CD4-positive, CD25-positive, alpha-beta regulatory T cell (primary cell): ENCODE measurements at places on chromosomes 6 and 20.

GRCh38 chr6:35018746-35019145, 122.4 kb downstream of the TCP11 start:
- no peak for DNase-seq

- no peak for DNase-seq
Observed at GRCh38 chr20:20839771-20840170, 127.3 kb upstream of the RALGAPA2 start.

DNA sequence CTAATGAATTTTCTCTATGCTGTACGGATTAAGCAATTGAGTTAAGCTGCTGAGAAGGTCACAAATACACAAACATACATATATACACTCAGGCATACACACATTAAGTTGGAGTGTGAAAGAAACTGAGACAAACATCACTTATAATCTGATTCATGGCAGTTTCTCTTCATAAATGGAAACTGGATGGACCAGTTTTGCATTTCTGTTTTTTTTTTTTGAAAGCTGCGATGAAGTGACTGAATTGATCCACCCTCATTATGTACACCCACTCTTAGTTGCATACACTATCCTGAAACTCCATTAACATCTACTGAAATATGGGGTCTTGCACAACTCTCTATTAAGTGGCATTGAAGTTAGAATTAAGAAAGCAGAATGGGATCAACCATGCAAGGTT, 32.9 kb upstream of the TENT5A start:
- no peak for DNase-seq

GRCh38 chr6:49565855-49566254, 15.4 kb downstream of the C6orf141 start:
- DNase-seq = no peak

DNA sequence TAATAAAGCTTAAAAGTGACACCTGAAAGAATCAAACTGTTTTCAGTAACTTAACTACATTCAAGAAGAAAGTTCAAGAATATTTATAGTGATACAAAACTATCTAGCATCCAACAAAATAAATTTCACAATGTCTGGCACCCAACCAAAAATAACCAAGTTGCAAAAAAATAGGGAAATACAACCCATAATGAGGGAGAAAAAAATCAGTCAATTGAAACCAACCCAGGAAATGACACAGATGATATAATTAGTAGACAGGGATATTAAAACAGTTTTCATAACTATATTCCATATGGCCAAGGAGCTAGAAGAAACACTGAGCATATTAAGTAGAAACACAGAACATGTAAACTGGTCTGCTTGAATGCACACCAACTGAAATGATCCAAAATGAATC, 120.2 kb upstream of the BEND3 start:
- no peak for DNase-seq

DNA sequence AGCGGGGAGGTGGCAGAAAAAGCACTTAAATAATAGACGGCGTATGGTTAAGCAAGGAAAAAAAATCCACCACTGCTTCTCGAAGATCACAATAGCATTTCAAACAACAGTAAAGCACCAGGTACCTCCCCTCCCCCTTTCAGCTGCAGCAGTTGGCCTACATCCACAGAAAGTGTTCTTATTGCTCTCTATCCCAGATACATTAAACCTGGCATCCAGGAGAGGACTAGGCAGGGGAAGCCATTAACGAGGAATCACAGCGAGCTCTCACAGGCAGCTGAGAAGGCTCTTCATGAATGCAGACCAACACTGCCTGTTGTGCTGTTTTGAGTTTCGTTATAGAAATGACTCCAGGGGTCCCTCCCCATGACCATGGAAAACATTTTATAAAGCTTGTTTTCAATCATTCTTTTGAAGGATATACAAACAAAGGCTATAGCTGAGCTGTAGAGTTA, 11.8 kb downstream of the FYN start:
- DNase-seq = no peak

DNA sequence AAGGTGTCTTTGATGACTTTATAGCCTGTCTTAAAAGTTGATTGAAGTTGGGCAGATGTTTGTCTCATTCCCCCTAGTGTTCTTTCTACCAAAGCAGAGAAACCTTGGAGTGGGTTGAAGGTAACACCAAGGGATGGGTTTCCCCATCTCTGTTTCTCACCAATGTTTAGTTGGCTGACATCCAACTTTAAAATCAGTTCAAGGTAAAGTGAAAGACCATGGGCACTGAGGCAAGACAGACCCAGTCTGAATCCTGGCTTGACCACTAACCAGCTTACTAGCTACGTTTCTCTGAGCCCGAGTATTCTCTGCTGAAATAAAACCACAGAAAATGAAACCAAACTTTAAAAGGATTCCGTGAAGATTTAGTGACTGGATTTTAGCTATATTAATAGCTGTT, 258.9 kb downstream of the KIF16B start:
- no peak for DNase-seq

DNA sequence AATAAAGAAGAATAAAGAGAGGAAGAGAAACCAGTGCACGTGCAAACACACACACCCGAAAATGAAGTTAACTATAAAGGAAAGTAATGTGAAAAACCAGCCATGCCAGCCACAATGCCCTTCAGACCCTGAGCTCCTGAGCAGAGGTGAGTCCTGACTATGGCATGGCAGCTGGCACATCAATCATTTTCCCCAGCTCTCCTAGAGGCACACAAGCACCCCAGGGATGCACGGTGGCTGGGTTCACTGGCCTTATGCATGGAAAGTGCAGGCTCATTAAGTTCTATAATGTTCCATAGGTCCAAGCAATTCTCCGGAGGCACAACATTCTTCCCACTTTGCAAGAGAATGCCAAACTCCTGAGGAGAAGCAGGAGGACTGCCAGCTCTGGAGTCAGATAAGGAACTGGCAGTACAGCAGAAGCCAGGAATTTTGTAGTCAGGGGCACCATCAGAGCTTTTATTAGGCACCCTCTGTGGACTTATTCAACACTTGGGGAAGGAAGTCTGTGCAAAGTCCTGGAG, 175.0 kb upstream of the PRDM1 start:
- DNase-seq = no peak

- DNase-seq = no peak
Observed at GRCh38 chr6:105680131-105680530, 277.2 kb upstream of the PREP start.

GRCh38 chr20:34736106-34736735, 32.1 kb downstream of the TP53INP2 start:
- DNase-seq = no peak

DNA sequence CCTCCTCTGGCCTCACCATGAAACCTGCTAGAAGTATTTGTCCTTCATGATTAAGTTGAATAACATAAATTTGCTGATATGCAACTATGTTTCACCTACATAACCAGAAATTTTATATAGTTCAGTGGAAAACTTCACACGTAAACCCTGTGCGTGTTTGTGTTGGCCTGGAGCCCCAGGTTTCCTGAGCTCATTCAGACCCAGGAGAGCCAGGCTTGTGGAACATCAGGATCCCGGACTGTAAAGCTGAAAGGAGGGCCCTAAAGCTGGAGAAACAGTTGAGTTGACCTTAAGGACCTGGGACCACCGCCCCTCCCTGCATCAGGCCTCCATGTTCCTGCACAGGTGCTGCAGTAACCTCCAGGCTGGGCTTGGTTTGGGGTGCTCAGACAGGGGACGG, 3.1 kb upstream of the SPATS1 start:
- DNase-seq = no peak

DNA sequence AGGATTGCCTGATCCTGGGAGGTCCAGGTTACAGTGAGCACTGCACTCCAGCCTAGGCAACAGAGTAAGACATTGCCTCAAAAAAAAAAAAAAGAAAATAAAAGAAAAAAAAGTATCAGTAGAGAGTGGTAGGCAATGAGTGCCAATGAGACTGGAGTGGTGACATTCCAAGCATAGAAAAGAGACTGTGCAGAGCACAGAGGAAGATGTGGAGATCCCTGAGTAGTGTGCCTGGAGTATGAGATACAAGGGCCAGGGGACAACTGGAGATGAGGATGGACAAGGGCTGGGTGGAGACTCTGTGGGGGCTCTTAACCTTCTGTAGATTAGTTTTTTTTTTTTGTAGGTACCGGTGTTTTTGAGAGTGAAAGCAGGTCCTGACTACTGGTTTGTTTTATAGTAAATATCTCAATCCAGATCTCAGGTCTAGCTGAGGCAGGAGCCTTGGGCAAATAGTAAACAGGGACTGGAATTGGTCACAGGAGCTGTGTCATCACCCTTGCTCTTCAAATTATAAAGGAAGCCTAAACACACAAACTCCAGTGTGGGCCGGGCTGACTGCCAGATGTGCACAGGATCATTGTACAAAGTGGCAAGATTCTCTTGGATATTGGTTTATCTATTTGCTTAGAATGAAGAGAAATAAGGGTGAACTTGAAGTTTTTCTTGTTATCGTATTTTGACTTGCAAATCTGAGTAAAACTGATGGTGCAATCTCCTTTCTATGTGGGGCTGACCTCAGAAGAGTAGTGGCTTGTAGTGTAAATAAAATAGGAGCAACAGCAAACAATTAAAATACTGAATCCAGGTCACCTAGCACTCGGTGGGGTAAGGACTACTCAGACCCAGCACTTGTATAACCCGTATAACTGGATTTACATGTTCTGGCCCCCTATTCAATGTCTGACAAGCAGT, 144.9 kb downstream of the SOX4 start:
- no peak for DNase-seq

- DNase-seq = no peak
Observed at GRCh38 chr6:10151144-10151915, 263.5 kb downstream of the TFAP2A start.

DNA sequence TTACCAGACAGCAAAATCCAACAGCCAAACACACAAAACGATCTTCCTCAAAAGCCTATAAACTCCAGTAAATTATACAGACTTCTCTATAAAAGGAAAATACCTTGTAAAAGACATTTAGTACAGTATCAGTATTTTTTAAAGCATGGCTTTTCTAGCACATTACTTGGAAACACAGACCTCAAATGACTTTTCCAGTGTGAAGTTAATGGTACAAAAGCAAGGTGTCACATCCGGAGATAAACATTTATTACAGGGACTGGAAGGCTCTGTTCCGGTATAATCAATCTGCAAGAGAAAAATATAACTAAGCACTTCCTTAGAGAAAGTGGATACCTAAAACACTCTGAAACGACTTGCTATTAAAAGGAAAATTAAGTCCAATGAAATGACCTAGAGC, 17.1 kb downstream of the TMEM30A start:
- DNase-seq = no peak

DNA sequence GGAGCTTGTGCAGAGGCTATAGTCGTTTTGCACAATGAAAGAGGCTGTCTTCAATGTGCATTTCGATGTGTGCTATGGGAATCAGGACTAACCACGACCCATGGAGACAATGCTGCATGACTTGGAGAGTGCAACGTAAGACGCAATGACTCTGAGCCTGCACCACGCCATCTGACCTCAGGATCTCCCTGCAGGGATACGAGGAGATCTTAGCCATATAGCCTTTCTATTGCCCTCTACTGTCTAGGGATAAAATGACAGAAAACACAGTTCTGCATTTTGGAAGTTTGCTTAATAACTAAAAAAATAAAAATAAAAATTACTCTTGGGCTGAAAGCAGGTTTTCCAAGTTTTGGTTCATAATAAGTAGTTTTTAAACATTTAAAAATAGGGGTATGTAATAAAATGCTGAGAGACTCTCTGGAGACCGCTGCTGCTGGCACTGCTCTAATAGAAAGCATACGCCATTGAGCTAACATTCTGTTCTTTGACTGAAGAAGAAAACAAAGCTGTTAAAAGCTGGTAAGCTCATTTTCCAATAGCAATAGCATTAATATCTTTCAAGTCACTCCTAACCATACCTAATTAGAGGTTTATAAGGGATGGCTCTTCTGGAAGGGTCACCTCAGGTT, 87.2 kb downstream of the PDE7B start:
- DNase-seq = no peak

GRCh38 chr6:124076336-124077048, 272.8 kb downstream of the NKAIN2 start:
- DNase-seq = no peak

DNA sequence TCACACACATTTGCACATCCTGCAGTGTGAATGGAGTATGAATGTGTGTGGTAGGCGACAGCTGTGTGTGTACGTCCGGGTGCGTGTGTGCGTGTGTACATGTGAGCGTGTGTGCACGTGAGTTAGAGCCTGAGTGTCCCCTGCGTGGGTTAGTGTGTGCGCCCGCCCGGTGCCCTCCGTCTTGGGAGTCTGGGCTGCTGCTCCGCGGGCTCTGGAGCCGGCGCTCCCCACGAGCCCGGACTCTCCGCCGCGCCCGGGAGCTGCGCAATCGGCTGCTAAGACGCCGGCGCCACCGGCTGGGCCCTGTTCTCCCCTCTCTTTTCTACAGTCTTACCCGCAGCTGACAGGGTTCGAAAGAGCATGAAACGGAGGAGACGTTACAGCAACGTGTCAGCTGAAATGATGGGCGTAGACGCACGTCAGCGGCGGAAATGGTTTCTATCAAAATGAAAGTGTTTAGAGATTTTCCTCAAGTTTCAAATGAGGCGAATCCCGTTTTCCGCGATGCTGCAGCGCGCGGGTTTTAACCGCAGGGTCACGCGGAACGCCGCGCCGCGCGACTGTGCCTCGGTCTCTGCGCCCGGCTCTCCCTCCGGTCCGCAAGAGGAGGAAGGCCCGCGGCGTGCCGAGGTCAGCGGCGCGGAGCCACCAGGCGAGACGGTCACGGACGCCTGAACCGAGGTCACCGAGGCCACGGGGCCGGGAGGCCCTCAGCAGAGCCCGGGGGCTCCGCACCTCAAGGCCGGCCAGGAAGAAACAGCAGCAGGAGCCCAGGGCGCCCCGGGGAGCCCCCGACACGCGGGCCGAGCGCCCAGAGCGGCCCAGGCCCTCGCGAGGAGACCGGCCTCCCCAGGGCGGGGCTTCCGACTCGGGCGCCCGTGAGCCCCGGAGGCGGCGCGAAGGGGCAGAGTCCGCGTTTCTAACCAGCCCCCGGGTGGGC, 95.3 kb upstream of the BHLHE23 start:
- peak; percentile 33 for DNase-seq

GRCh38 chr20:6519556-6519955, 247.9 kb upstream of the BMP2 start:
- DNase-seq = no peak

DNA sequence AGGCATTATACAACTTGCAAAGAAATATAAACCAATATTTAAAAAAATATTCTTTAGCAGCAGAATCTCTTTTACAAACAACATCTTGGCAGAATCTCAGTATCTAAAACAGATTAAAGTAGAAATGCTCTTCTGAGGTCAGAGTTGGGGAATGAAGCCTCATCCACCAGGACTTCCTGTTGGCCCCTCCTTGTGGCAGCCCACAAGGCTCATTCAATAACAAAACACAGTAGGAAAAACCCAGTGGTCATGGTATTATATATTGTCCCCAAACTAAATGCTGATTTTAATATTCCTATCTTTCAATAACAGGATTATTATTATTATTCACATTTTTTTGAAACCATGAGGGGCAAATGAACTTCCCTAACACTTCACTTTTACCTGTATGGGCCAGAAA, 368.6 kb downstream of the BTBD9 start:
- DNase-seq = no peak

- peak; percentile 68 for DNase-seq
Observed at GRCh38 chr6:139364302-139364981, 10.0 kb downstream of the CITED2 start.

DNA sequence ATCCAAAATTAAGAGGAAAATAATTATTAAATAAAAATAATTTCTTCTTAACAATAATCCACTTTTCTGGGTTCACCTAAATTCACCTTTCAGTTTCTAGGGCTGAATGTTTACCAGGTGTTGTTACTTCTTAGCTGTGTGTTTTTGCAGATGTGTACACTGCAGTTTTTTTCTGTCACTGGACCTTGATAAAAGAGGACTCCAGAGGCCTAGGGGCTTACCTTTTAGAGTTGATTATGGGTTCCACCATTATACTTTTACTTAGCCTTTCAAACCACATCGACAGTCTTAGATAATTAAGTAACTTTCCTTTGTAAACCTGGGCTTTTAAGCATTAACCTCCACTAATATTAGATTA, 766.5 kb downstream of the BCKDHB start:
- no peak for DNase-seq
